ENCODE measurements at places on chromosomes 2 and 18. TPM values are rescaled to one million over a fixed set of nuclear protein-coding genes. Genes with fewer than 3 reads are reported as not detected.

The LCT gene
- 0.05 TPM for total RNA-seq

The PLCD4 gene
- total RNA-seq: 0.37 TPM

The GCKR gene
- total RNA-seq: not detected

The TM4SF20 gene
- total RNA-seq: 6.6 TPM

The TGFA gene
- 4.9 TPM for total RNA-seq

The SSB gene
- total RNA-seq: 175 TPM

Data from A549 treated with Hydrocortisone at 1 μM for 4 hours (cell line).